ENCODE measurements at places on chromosomes 2 and 18.
A peak's percentile ranks its signal among the peaks of the same experiment; 100 is the strongest.

DNA sequence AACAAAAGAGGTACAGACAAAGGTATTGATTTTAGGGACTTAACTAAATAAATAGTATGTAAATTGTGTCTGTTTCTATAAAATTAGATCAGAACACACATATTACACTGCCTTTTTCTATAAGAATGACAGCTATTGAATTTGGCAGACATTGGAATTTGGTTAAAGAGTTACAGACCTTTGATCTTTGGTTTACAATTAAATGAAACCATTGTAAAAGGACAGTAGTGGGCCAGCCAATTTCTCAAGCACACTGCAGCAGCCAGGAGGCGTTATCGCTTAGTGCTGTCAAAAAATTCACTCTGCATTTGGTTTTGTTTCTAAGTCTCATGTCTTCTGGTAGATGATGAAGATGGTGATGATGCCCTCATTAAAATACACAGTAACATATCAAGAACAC is 175.9 kb downstream of the NR4A2 start:
- DNase-seq, result no peak

DNA sequence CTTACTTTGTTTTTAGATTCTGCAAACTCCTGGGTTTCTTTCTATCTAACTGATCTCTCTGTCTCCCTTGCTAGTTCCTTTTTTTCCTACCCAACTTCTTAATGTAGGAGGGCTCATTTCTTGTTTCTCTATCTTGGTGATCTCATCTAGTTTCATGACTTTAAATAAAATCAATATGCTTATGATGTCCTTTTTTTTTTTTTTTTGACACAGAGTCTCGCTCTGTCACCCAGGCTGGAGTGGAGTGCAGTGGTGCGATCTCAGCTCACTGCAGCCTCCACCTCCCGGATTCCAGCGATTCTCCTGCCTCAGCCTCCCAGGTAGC is 42.2 kb upstream of the IL1RL1 start:
- no peak for DNase-seq

GRCh38 chr2:111186121-111186715 is 65.5 kb downstream of the BCL2L11 start:
- no peak for DNase-seq

DNA sequence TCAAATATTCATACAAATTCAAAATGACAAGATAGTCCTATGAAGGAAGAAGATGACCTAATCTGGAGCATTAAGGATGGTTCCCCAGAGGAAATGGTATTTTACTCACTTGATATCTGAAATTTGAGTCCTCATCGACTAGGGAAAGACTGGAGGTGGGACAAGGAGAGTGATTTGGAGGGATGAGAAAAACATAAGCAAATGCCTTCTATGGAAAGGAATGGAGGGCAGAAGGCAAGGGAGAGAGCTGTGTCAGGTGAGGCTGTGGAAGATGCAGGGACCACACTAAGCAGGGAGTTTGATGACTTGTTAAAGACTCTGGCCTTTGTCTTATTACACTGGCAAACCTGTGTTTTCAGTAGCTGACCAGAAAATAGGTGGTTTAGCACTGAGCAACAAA is 38.4 kb downstream of the CALCRL start:
- DNase-seq, result no peak

GRCh38 chr2:203586206-203586605 is 51.1 kb upstream of the RAPH1 start:
- DNase-seq, result no peak

DNA sequence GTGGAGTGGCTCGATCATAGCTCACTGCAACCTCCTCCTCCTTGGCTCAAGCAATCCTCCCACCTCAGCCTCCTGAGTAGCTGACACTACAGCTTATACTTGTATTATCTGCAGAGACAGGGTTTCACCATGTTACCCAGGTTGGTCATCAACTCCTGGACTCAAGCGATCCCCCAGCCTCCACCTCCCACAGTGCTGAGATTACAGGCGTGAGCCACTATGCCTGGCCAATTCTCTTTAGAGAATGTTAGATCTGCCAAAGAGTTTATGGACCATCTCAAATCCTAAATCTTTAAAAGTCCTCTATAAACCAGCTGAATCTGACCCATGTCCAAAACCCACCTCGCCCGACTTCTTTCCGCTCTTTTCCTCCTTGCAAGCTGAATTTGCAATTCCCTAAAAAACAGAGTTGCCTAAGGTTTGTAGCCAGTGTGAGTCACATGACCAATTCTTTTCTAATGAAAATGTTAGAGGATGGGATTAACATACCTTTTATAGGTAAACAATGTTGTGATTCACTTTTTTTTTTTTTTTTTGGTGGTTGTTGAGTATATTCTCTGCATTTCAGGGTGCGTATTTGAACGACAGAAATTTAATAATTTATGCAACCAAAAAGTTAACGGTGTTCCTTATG is 2.4 kb upstream of the PMAIP1 start:
- DNase-seq, result no peak

- DNase-seq, result no peak
Measured at GRCh38 chr2:145592361-145592760, 1072.4 kb upstream of the ZEB2 start.

GRCh38 chr2:109497911-109498870 is 115.6 kb downstream of the SEPTIN10 start:
- DNase-seq, result no peak

DNA sequence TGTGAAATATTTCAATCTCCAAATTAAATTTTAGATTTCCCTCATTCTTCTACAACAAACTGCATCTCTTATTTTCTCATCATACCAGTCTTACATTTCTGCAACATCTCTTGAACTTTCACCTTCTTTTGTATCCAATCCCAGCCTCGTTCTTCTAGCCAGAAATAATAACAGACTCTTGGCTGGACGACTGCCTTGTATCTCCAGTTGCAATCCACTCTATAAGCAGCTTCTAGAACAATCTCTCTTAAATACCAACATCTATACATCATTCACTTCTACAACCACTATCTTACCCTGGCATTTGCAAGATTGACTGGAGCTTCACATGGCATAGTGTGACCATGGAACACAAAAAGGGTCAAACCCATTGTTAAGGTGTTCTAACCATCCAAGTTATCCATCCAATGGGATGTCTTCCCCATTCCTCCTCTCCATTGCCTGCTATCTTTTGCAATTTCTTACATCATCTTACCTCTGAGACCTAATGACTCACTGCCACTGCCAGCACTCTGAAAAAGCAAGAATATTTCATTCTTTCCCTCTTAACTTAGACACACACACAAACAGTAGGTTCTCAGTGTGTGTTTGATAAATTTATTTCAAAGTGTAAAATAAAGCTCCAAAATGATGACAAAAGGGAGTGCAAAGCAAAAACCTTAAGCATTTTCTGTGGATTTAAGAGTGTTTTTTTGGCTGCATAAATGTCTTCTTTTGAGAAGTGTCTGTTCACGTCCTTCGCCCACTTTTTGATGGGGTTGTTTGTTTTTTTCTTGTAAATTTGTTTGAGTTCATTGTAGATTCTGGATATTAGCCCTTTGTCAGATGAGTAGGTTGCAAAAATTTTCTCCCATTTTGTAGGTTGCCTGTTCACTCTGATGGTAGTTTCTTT is 145.6 kb downstream of the METTL4 start:
- no peak for DNase-seq

GRCh38 chr2:119575439-119575838 is 31.2 kb downstream of the CFAP221 start:
- no peak for DNase-seq

DNA sequence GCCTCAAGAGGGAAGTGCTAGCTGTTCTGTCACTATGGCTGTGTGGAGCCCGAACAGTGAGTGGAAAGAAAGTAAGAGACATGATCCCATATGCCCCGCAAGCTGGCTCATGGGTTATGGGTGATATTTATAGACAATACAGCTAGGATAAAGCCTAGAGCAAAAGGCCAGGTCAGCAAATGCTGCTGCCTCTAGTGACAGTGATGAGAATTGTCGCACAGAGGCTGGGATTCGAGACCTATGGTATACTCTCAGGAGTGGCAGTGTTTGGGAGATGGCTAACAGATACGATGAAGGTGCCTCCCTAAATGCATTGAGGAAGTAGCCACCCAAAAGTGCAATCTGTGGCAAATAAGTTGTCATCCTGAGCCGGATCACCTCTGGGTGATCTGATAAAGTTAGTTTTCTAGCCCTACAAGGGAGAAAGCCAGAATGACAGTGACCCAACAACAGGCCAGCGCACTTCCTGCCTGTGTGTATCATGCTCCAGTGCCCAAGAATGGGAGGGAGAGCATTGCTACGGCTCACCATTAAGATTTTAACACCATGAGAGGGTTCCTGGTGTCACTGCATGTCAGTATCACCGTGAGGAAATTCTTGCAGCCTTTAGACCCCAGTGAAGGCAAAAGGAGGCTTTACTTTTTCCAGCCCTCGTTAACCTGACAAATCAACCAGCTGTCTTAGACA is 92.2 kb upstream of the TGFA start:
- DNase-seq, result no peak

- no peak for DNase-seq
Measured at GRCh38 chr2:226971770-226972169, 135.9 kb downstream of the RHBDD1 start.

- DNase-seq, result no peak
Measured at GRCh38 chr2:2914252-2914651, 463.4 kb downstream of the EIPR1 start.

- no peak for DNase-seq
Measured at GRCh38 chr2:132268977-132269523, 107.3 kb upstream of the ANKRD30BL start.

- no peak for DNase-seq
Measured at GRCh38 chr18:33123862-33124518, 316.5 kb downstream of the CCDC178 start.

DNA sequence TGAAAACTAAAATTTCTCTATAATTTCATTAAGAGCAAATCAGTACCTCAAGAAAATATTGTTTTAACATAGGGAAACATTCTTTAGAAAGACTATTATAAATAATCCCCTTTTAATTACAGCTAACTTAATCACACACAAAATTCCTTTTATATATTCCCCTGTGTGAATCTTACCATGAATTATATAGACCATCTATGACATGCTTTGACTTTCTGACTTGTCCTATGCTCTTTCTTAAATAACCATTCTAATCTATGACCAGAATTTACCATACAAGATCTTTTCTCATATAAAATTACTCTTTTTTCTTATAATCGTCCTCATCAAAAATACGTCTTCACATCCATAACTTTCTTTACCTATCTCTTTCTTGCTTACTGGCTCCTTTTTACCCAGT is 824.2 kb upstream of the FAM98A start:
- peak; percentile 3 for DNase-seq

GRCh38 chr2:156573710-156574109 is 137.5 kb downstream of the GPD2 start:
- DNase-seq, result no peak

Data from CMK (cell line).